Fibroblast of lung (primary cell): ENCODE measurements at places on chromosomes 13 and 19. TPM values are rescaled to one million over a fixed set of nuclear protein-coding genes. Genes with fewer than 3 reads are reported as not detected.
A peak's percentile ranks its signal among the peaks of the same experiment; 100 is the strongest.

DNA sequence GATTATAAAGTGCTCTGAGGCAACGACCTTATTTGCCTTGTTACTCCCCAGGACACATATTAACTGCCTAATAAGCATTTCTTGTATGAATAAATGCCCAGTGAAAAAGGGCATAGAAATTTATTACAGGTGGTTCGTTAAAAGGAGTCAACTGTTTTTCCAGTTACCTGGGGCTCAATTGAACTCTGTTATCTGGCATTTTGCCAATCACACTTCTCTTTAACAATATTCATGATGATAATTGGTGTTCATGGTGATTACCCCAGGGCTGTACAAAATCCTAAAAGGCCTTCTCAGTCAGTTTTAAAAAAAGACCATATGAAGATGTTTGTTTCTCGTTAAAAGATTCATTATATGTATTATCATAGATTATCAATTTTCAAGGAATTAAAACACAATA lies 57.1 kb downstream of the KL start:
- no peak for DNase-seq

GRCh38 chr19:16349551-16350152 lies 25.0 kb downstream of the KLF2 start:
- no peak for DNase-seq

DNA sequence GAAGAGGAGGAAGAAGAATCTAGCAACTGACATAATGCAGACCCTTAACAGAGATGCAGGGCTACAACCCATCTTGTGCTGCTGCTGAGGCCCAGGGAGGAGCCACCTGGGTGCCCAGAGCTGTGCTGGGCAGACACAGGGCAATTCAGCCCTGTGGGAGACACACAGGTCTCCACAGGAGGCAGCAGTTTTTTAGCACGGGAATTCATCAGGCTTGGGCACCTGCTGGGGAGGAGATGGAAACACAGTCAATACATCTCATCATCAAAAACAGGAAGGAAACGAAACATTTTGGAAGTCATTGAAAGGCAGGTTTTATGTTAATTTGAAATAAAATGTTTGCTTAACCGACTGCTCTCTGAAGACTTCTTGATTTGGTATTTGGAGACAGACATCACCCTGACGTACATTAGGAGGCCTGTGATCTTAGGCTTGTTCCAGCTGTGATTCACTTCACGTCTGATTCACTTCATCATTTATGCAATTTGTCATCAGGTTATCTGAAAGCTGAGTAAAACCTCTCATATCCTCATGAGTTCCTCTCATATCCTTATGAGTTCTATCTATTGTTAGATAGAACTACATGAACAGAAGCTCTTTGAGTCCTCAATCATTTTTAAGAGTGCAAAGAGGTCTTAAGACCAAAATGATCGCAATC lies 77.4 kb downstream of the CYSLTR2 start:
- peak; percentile 79 for DNase-seq

DNA sequence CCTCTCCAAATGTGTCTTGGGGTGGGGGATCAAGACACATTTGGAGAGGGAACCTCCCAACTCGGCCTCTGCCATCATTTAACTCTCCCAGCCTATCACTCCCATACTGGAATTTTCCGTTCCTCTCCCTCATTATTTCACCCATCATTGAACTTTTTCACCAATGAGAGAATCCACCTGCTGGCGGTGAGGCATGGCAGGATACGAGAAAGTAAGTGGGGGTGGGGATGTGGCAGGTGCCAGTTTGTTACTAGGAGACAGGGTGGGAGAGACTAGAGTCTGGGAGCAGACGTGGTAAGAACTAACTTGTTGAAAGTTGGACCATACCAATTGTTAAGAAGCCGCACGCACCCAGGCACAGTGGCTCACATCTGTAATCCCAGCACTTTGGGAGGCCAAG lies 6.9 kb downstream of the GIPR start:
- DNase-seq: no peak

GRCh38 chr13:23348262-23349127 lies 85.0 kb downstream of the SACS start:
- no peak for DNase-seq

LRRC25 gene
- 1.2 and 4.6 TPM in 2 replicates for total RNA-seq

CD209 gene
- not detected in 2 replicates for total RNA-seq

ELSPBP1 gene
- not detected in 2 replicates for total RNA-seq

LMTK3 gene
- under 0.01 and 0.17 TPM in 2 replicates for total RNA-seq

DNA sequence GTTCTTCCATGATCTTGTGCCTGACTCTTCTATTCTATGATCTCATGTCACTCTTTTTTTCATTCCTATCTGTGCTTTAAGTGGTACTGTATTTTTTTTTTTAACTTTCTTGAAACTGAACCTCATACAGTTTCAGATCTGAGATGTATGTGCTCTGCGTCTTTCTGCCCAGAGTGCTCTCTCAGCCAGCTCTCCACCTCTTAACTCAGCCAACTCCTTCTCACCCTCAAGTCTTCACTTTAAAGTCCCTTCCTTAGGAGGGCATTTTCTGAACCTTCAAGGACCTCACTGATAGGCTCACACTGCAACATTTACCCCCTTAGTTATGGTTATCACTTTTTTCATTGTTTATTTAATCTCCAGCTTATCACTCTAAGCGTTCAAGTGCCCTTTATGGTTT lies 158.7 kb downstream of the IRS2 start:
- DNase-seq: no peak

ZNF17 gene
- total RNA-seq: 12.3 and 15.2 TPM in 2 replicates

CD79A gene
- total RNA-seq: under 0.01 and 0.17 TPM in 2 replicates

DNA sequence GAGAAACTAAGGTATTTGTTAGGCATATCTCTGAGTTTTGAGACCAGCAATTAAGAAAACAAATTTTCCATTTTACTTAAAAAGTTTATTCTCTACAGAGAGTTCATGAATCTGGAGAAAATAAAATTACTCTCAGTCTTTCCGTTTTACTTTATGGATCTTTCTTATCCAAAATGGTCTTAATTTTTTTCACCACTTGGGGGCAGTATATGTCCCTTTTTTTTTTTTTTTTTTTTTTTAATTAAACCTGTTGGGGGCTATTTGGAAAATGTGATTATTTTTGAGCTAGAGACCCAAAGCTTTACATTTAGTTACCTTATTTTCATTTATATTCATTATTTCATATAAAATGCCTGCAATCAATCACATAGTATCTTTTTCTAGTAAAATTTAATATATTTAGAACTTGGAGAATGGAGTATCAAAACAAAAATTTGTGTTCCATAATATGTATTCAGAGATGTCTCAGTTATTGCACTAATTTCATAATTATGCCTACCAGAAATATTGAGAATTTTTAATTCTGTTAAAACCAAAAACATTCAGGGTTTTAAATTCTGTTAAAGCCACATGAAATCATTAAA lies 27.1 kb downstream of the PIBF1 start:
- no peak for DNase-seq

GRK1 gene
- total RNA-seq: 0.17 TPM in 1 of 2 replicates, not detected in the other

DNA sequence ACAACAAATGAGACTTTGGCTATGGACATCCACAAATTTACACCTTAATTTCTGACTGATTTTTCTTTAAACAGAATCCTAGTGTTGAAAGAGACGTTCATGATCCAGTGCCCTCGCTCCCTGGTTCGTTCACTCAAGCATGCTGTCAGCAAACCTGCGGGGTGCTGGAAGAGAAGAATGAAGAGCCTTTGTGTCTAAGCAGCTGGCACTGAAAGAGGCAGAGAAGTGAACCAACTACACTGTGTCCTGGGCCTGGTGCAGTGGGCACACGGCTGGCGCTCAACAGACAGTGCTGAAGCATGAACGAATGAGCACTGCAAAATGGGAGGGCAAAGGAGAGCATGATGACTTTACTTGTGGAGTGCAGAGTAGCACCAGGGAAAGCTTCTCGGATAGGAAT lies 46.8 kb downstream of the MIPEP start:
- no peak for DNase-seq

KLK15 gene
- not detected in 2 replicates for total RNA-seq

PLEKHG2 gene
- 12.1 and 13.7 TPM in 2 replicates for total RNA-seq
